Psoas muscle (tissue), 8 donors: ENCODE measurements at places on chromosomes 3 and 15. TPM values are rescaled to one million over a fixed set of nuclear protein-coding genes. Genes with fewer than 3 reads are reported as not detected.

Gene DLEC1
- not detected for total RNA-seq

Gene ITGA11
- 0.52 TPM for total RNA-seq

Gene STARD9
- 1.6 TPM for total RNA-seq

GRCh38 chr3:183018421-183019192, 38.3 kb upstream of the DCUN1D1 start:
- H3K4me1 ChIP-seq, result no peaks in the 10 kb centered on the region
- no peaks in the 10 kb centered on the region for H3K27me3 ChIP-seq
- H3K27ac ChIP-seq, result no peak overlapping the region
- no peak overlapping the region for H3K4me3 ChIP-seq
- H3K36me3 ChIP-seq, result peaks cover 3% of the 10 kb centered on the region

GRCh38 chr3:89067736-89068135, 39.7 kb upstream of the EPHA3 start:
- no peaks in the 10 kb centered on the region for H3K36me3 ChIP-seq
- H3K4me1 ChIP-seq, result no peaks in the 10 kb centered on the region
- H3K27ac ChIP-seq, result no peak overlapping the region
- no peaks in the 10 kb centered on the region for H3K27me3 ChIP-seq
- H3K4me3 ChIP-seq, result no peak overlapping the region

DNA sequence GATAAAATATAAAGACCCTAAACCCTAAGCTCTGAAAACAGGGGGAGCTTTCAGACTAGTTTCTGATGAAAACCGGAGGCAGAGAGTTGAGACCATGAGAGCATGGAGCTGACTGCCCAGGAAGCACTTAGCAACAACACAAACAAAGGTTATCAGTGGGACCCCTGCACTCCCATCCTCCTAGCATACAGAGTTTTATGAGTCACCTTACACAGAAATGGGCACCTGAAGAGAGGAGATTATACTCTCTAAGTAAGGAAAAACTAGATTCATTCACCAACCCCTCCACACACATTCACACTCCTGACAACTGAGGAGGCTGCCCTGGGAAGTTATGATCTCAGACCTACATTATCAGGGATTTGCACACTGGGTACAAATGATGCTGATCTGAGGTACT, 261.7 kb downstream of the ULK4 start:
- H3K36me3 ChIP-seq, result no peaks in the 10 kb centered on the region
- no peaks in the 10 kb centered on the region for H3K27me3 ChIP-seq
- no peaks in the 10 kb centered on the region for H3K4me1 ChIP-seq

DNA sequence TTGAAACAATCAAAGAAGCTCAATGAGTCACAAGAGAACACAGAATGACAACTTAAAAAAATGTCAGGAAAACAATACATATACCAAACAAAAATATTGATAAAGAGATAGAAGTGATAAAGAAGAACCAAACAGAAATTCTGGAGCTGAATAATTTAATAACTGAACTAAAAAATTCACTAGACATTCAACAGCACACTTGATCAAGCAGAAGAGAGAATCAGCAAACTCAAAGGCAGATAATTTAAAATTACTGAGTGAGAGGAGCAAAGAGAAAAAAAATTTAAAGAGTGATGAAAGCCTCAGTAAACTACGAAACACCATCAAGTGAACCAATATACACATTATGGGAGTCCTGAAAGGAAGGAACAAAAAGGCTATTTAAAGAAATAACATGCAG, 61.9 kb downstream of the SERP1 start:
- H3K27ac ChIP-seq, result no peak overlapping the region
- no peak overlapping the region for H3K4me3 ChIP-seq
- DNase-seq, result no peak
- H3K27me3 ChIP-seq, result no peaks in the 10 kb centered on the region
- no peaks in the 10 kb centered on the region for H3K36me3 ChIP-seq
- H3K4me1 ChIP-seq, result peaks cover 10% of the 10 kb centered on the region

DNA sequence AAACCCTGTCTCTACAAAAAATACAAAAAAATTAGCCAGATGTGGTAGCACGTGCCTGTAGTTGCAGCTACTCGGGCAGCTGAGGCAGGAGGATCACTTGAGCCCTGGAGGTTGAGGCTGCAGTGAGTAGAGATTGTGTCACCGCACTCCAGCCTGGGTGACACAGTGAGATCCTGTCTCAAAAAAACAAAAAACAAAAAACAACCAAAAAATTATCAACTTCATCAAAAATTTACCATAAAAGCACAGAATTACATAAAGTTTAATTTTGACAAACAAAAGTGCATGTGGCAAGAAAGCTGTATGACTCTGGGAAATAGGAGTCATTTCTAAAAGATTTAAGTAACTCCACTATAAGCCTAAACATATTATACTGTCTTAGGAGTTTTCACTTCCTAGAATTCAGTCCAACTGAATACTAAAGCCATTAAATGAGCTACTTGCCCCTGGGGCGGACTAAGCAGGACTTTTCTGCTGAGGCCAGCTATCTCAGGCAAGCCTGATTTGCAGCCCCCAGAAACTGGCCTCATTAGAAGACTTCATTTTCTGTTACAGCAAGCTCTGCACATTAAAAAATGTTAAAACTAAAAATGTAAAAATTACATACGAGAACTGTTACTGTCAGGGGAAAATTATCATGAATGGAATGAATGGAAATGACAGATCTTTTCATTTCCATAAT, 23.0 kb downstream of the HSPBAP1 start:
- DNase-seq, result no peak
- H3K4me1 ChIP-seq, result peaks cover 48% of the 10 kb centered on the region
- peaks cover 42% of the 10 kb centered on the region for H3K36me3 ChIP-seq
- H3K4me3 ChIP-seq, result no peak overlapping the region
- peak overlapping the region; percentile 71 for H3K27ac ChIP-seq

DNA sequence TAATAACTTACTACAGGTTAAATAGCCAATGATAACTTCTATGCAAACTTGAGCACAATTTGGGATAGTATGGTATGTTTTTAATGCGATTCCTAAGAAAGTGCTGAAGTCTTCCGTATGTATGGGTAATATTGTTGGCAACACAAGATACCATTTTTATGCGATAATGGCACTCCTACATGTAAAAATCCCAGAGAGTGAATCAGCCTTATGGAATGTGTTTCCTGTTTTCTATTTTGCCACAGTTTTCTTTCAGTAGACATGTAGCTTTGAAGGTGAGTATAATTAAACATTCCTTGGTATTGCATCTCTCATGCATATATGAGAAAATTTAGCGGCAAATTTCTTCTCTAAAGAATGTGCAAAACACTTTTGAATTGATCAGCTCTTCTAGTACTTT, 396.8 kb upstream of the AZI2 start:
- DNase-seq, result no peak
- no peaks in the 10 kb centered on the region for H3K27me3 ChIP-seq
- H3K4me1 ChIP-seq, result peaks cover 50% of the 10 kb centered on the region
- no peaks in the 10 kb centered on the region for H3K36me3 ChIP-seq

- no peaks in the 10 kb centered on the region for H3K36me3 ChIP-seq
- H3K4me3 ChIP-seq, result no peak overlapping the region
- H3K27me3 ChIP-seq, result no peaks in the 10 kb centered on the region
- no peaks in the 10 kb centered on the region for H3K4me1 ChIP-seq
- no peak for DNase-seq
These were observed 133.6 kb upstream of the RAP2B start for GRCh38 chr3:153028381-153028780.

DNA sequence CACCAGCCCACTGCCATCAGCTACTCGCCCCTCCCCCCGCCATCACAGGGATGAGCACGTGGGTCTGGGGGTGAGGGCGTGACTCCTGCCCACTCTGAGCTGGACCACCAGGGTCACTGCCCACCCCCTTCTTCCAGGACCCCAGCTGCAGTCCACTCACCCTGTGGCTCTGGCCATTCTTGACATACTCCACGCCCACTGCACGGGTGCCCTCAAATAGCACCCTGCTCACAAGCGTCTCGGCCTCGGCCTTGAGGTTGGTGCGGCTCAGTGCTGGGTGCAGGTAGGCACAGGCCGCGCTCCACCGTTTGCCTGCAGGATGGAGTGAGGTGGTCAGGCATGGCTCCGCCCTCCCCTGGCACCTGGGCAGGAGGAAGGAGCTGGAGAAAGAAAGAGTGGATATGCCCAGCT, 23.9 kb downstream of the CHDH start:
- H3K4me1 ChIP-seq, result peaks cover 14% of the 10 kb centered on the region
- H3K27ac ChIP-seq, result peak overlapping the region; percentile 43
- DNase-seq, result no peak
- peaks cover 16% of the 10 kb centered on the region for H3K36me3 ChIP-seq
- H3K27me3 ChIP-seq, result no peaks in the 10 kb centered on the region

DNA sequence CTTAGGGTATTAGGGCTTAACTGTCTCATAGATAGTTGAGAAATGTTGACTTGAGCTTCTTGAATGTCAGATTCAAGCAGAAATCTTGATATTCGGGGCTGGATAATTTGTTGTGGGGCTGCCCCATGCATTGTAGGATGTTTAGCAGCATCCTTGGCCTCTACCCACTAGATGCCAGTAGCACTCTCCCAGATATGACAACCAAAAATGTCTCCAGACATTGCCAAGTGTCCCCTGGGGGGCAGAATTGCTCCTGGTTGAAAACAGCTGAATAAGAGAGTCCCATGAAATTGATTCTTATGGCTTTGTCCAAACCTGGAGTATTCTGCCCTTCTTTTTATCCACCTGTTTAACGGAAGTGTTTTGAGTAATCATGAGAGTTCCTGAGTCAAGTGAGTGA, 15.9 kb upstream of the LCMT2 start:
- H3K27me3 ChIP-seq, result no peaks in the 10 kb centered on the region
- no peaks in the 10 kb centered on the region for H3K4me1 ChIP-seq

GRCh38 chr3:120875989-120876388, 32.0 kb upstream of the STXBP5L start:
- DNase-seq, result no peak
- no peaks in the 10 kb centered on the region for H3K4me1 ChIP-seq
- H3K27ac ChIP-seq, result no peak overlapping the region
- H3K36me3 ChIP-seq, result no peaks in the 10 kb centered on the region

GRCh38 chr3:155676252-155676981, 68.5 kb downstream of the PLCH1 start:
- no peaks in the 10 kb centered on the region for H3K36me3 ChIP-seq
- no peaks in the 10 kb centered on the region for H3K4me1 ChIP-seq
- H3K27me3 ChIP-seq, result no peaks in the 10 kb centered on the region
- peak overlapping the region; percentile 39 for H3K4me3 ChIP-seq
- H3K27ac ChIP-seq, result no peak overlapping the region
- DNase-seq, result peak; percentile 41

DNA sequence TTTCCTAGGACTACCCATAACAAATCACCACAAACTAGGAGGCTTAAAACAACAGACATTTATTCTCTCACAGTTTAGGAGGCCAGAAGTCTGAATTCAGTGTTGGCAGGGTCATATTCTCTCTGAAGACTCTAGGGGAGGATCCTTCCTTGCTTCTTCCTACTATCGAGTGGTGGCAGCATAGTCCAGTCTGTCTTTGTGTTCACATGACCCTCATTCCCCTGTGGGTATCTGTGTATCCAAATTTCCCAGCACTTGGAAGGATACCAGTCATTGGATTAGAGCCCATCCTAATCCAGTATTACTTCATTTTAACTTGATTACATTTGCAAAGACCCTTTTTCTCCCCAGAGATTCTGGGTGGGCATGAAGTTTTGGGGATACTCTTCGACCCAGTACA, 63.8 kb downstream of the GMPS start:
- H3K27ac ChIP-seq, result no peak overlapping the region
- no peak for DNase-seq
- H3K27me3 ChIP-seq, result no peaks in the 10 kb centered on the region
- H3K36me3 ChIP-seq, result peaks cover 59% of the 10 kb centered on the region
